Endothelial cell of coronary artery (primary cell): ENCODE measurements at places on chromosomes 1 and 21. TPM values are rescaled to one million over a fixed set of nuclear protein-coding genes. Genes with fewer than 3 reads are reported as not detected.

The GBP1 gene
- total RNA-seq, result 15.2 and 25.5 TPM in 2 replicates

The KCNE1 gene
- 0.09 and 0.18 TPM in 2 replicates for total RNA-seq

The MAP10 gene
- total RNA-seq, result 0.72 and 1.9 TPM in 2 replicates

The OLIG2 gene
- total RNA-seq, result not detected in 2 replicates

The COA7 gene
- 13.7 and 14.0 TPM in 2 replicates for total RNA-seq

The NIBAN1 gene
- total RNA-seq, result 7.5 and 11.1 TPM in 2 replicates

The FCGR1A gene
- not detected in 2 replicates for total RNA-seq

The VCAM1 gene
- total RNA-seq, result 10.7 and 11.7 TPM in 2 replicates

The GRIK3 gene
- total RNA-seq, result not detected in 2 replicates

The RNU1-3 gene
- 2,685 and 5,329 TPM in 2 replicates for total RNA-seq

The SH3BGR gene
- 0.36 and 0.75 TPM in 2 replicates for total RNA-seq

The CTSE gene
- total RNA-seq, result 0.27 TPM in 1 of 2 replicates, not detected in the other

The DIO1 gene
- total RNA-seq, result not detected in 2 replicates

The PTPRU gene
- 4.8 and 10.0 TPM in 2 replicates for total RNA-seq

The KIF26B gene
- 0.09 and 0.47 TPM in 2 replicates for total RNA-seq

The PCP4 gene
- total RNA-seq, result not detected in 2 replicates

The EYA3 gene
- 10.0 and 10.6 TPM in 2 replicates for total RNA-seq

The C4BPA gene
- not detected in 2 replicates for total RNA-seq
